ENCODE measurements at places on chromosomes 6 and 20.

GRCh38 chr6:133254552-133255228 is 13.5 kb downstream of the EYA4 start:
- H3K27me3 ChIP-seq, result peaks cover 2% of the 10 kb centered on the region
- no peaks in the 10 kb centered on the region for H3K4me1 ChIP-seq
- no peak overlapping the region for H3K4me3 ChIP-seq

DNA sequence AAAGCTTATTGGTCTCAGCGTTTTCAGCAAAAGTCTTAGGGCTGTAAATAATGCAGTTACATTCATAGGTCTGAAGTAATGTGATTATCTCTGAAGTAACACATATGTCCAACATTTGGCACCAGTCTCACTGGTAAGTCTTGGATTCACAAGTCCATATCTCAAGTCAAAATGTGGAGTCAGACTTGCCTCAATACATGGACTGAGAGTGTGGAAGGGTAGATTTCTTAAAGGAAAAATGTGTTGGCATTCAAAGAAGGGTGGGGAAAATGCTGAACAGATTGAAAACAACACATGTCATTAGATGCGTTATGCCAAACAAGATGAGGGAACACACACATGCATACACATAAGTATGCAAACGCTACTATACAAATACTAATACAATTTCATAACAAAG is 989.0 kb upstream of the MANEA start:
- H3K4me1 ChIP-seq, result no peaks in the 10 kb centered on the region
- H3K36me3 ChIP-seq, result no peaks in the 10 kb centered on the region
- no peak overlapping the region for H3K4me3 ChIP-seq

DNA sequence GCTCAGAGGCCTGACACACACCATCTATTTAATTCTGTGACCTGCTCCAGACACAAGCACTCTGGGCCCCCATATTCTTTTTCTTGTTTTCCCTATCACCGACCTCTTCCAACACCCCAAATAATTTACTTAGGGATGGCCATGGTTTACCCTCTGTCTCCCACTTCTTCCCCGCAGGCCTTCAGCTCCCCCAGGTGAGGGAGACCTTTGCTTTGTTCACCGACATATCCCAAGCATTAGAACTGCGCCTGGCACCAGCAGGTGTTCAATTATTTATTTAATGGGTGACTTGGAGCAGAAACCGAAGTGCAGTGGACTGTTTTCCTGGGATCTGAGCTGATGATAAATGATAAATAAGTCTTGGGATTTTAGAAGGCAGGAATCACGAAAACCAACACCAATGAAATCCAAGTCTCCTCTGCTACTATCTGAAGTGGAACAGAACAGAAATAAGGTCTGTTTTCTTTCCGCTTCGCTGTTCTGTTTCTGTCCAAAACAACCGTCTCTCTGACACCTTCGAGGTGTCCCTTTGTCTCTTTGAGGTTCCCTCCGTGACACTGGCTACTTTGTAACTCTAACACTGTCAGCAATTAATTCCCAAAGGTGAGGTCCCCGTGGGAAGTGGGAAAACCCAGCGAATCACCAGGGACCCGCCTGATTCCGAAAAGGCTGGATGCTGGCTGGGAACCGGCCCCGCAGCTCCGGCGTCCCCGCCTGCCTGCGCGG is 1.1 kb upstream of the RIN2 start:
- peaks cover 22% of the 10 kb centered on the region for H3K27me3 ChIP-seq
- no peak overlapping the region for H3K27ac ChIP-seq
- peaks cover 6% of the 10 kb centered on the region for H3K4me1 ChIP-seq
- no peak for DNase-seq
- H3K4me3 ChIP-seq, result peak overlapping the region; percentile 5
- H3K36me3 ChIP-seq, result no peaks in the 10 kb centered on the region

DNA sequence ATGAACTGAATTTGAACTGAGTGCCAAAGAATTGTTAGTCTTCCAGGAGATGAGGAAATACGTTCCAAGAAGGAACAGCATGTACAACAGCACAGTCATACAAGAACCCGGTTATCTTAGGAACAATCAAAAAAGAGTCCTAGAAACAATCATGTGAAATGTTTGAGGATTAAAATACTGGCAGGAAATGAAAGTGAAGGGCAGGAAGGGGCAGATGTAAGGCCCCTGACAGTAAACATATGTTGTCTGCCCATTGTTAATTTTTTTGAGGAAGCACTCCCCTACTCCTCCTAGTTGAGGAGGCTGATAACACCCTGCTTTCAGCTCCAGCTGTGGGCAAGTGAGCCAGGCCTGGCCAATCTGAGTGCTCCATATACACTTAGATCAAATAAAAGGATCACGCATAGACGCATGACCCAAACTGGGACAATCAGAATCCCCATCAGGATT is 220.9 kb downstream of the HACE1 start:
- no peak for DNase-seq
- H3K27me3 ChIP-seq, result peaks cover 2% of the 10 kb centered on the region
- H3K36me3 ChIP-seq, result no peaks in the 10 kb centered on the region
- no peak overlapping the region for H3K4me3 ChIP-seq
- H3K4me1 ChIP-seq, result no peaks in the 10 kb centered on the region
- no peak overlapping the region for H3K27ac ChIP-seq

GRCh38 chr6:159916752-159917151 is 26.0 kb downstream of the MAS1 start:
- no peak for DNase-seq
- peaks cover 26% of the 10 kb centered on the region for H3K27me3 ChIP-seq
- H3K4me1 ChIP-seq, result peaks cover 3% of the 10 kb centered on the region
- H3K4me3 ChIP-seq, result no peak overlapping the region

DNA sequence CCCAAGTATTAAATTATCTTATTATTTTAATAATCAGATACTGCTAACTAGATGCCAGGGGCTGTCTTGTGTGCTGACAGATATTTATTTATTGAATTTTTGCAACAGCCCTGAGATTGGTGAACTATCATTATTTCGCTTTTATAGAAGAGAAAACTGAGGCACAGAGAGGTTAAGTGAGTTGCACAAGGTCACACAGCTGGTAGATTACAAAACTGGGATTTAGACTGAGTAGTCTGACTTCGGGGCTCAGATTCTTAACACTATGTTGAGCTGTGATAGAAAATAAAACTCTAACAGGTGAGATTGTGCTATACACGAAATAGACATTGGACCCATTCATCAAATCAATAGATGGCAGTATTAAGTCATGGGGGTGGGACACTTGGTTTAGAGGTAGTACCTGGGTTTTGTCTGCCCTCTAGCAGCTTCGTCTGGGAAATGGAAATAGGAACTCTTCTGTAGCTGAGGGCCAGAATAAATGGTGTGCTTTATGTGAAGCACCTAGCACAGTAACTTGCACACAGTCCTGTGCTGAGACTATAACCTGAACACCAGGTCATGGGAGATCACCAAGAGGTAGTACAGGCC is 113.4 kb downstream of the B3GAT2 start:
- no peaks in the 10 kb centered on the region for H3K27me3 ChIP-seq
- H3K4me1 ChIP-seq, result peaks cover 7% of the 10 kb centered on the region
- H3K4me3 ChIP-seq, result no peak overlapping the region
- no peak for DNase-seq

GRCh38 chr6:90764001-90764400 is 177.1 kb upstream of the MAP3K7 start:
- H3K27me3 ChIP-seq, result no peaks in the 10 kb centered on the region
- no peaks in the 10 kb centered on the region for H3K4me1 ChIP-seq
- H3K27ac ChIP-seq, result no peak overlapping the region
- H3K4me3 ChIP-seq, result no peak overlapping the region
- no peaks in the 10 kb centered on the region for H3K36me3 ChIP-seq
